Pancreas (tissue), 10 donors: ENCODE measurements at places on chromosomes 3 and 15.
A peak's percentile ranks its signal among the peaks of the same experiment; 100 is the strongest.

GRCh38 chr3:101972430-101973162 is 123.3 kb downstream of the NFKBIZ start:
- H3K4me1 ChIP-seq: no peaks in the 10 kb centered on the region
- H3K36me3 ChIP-seq: no peaks in the 10 kb centered on the region
- H3K4me3 ChIP-seq: no peak overlapping the region
- H3K27me3 ChIP-seq: no peaks in the 10 kb centered on the region

- H3K36me3 ChIP-seq: no peaks in the 10 kb centered on the region
- H3K27ac ChIP-seq: no peak overlapping the region
- H3K27me3 ChIP-seq: no peaks in the 10 kb centered on the region
- DNase-seq: no peak
- H3K4me3 ChIP-seq: no peak overlapping the region
Measured at GRCh38 chr3:3081381-3082233, 28.6 kb downstream of the IL5RA start.

- no peaks in the 10 kb centered on the region for H3K4me1 ChIP-seq
- no peak overlapping the region for H3K4me3 ChIP-seq
- H3K27ac ChIP-seq: no peak overlapping the region
- no peaks in the 10 kb centered on the region for H3K36me3 ChIP-seq
- no peaks in the 10 kb centered on the region for H3K27me3 ChIP-seq
Measured at GRCh38 chr3:14518893-14519292, 21.2 kb downstream of the GRIP2 start.

- H3K27me3 ChIP-seq: no peaks in the 10 kb centered on the region
- H3K27ac ChIP-seq: no peak overlapping the region
- H3K36me3 ChIP-seq: no peaks in the 10 kb centered on the region
- H3K4me3 ChIP-seq: no peak overlapping the region
- no peak for DNase-seq
Measured at GRCh38 chr3:101828691-101829436, 20.4 kb upstream of the NFKBIZ start.

DNA sequence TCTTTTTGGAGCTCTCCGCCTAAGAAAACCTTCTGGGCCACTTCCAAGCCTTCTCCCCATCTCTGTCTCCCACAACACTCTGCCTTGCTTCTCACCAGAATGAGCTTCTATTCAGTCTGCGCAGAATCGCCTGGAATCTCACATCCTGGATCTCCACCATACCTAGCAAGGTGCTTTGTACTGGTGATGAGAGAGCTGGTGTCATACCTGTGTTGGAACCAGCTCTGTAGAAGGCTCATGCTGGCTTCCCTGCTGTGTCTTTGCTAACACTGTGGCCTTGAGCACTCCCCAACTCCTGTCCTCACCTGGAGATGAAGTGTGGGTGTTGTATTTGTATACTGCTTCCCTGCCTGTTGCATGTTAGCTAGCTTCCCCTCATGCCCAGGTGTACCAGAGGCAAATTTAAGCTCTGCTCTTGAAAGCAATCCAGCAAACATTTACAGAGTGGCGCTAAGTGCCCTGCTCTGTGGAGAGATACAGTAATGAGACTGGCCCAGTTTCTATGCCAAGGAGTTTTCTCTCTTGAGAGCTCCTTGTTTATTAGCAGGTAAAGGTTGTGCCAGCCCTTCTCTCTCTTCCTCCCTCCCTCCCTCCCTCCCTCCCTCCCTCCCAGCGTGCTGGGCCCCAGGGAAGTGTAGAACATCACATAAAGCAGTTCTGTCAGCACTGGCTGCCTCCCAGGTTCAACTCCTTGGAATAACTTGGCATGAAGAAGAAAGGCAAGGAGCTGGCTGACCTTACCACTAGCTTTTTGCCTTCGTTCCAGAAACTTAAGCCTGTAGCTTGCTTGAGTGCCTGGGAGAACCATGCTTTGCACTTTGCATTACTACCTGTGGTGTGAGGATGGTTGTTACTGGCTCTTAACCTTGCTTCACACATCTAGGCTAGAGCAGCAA is 54.9 kb downstream of the TRIM71 start:
- no peak overlapping the region for H3K4me3 ChIP-seq
- no peak for DNase-seq
- no peaks in the 10 kb centered on the region for H3K4me1 ChIP-seq
- no peaks in the 10 kb centered on the region for H3K36me3 ChIP-seq

DNA sequence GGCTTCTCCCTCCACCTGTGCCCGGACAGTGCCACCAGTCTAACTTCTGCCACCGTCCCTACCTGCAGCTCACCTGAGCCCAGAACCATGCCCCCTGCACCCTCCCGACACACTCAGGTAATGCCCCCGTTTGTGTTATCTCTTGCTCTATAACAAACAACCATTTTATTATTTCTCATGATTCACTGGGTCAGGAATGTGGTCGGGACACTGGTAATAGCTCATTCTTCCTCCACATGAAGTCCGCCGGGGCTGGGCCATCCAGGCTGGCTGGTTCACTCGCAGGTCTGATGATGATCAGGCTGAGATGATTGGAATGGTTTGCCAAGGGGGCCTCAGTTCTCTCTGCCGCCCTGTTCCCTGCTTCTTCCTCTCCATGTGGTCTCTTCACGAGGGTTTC is 20.3 kb upstream of the NR2E3 start:
- no peaks in the 10 kb centered on the region for H3K36me3 ChIP-seq
- peak; percentile 37 for DNase-seq
- no peak overlapping the region for H3K4me3 ChIP-seq
- H3K4me1 ChIP-seq: no peaks in the 10 kb centered on the region

- DNase-seq: no peak
- no peaks in the 10 kb centered on the region for H3K4me1 ChIP-seq
- H3K27me3 ChIP-seq: no peaks in the 10 kb centered on the region
- no peak overlapping the region for H3K4me3 ChIP-seq
- H3K36me3 ChIP-seq: no peaks in the 10 kb centered on the region
- no peak overlapping the region for H3K27ac ChIP-seq
Measured at GRCh38 chr3:152195206-152195605, 73.5 kb upstream of the MBNL1 start.

DNA sequence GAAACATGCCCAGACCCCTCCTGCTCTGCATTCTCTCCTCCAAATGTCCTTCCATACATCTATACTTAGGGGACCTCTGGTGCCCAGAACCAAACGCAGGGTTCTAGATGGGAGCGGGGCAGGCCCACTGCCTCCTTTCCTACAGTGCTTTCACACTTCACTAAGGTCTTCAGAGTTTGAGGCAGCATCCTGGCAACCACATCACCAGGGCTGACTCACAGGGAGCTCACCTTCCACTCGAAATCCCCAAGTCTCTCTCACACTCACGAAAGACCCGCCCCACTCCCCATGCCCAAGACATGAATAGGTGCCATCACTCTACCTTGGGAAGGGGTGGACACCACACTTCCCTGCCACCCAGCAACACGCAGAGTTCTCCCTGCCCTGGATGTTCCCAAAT is 18.9 kb downstream of the HOMER2 start:
- H3K36me3 ChIP-seq: no peaks in the 10 kb centered on the region
- peak overlapping the region; percentile 81 for H3K27ac ChIP-seq
- no peak for DNase-seq

DNA sequence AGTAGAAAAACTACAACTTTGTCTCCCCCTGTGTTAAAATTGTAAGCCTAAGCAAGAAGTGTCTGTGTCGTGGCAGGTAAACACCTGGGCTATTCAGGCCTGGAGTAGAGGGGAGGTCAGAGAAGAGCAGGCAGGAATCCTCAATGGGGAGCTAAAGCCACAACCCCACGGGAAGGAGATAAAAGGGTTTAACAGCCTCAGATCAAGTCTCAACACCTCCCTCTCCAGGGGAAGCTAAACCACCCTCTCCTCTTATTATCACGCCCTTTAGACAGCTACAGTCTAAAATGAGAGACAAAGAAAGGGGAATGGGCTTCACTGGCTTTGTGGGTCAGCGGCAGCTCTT is 11.6 kb downstream of the ETV5 start:
- H3K27me3 ChIP-seq: no peaks in the 10 kb centered on the region
- H3K4me3 ChIP-seq: peak overlapping the region; percentile 43
- DNase-seq: no peak

DNA sequence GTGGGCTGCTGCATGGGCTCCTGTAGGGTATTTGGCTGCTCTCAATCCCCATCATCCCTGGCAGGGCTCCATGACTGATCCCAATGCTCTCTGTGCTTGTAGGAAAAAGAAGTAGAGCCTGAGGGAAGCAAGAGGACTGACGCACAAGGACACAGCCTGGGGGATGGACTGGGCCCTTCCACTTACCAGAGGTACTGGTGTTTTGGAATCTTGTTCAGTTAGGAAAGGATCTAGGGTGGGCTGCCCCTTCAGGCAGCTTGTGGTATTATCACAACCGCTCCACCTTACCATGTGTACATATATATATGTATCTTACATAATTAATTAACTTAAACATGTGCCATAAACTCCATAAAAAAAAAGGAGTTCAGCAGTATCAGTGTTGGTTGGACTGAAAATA is 1.3 kb downstream of the SLC28A2 start:
- H3K4me1 ChIP-seq: peaks cover 7% of the 10 kb centered on the region
- H3K36me3 ChIP-seq: no peaks in the 10 kb centered on the region
- no peaks in the 10 kb centered on the region for H3K27me3 ChIP-seq
- H3K27ac ChIP-seq: no peak overlapping the region
- DNase-seq: no peak
- H3K4me3 ChIP-seq: no peak overlapping the region

DNA sequence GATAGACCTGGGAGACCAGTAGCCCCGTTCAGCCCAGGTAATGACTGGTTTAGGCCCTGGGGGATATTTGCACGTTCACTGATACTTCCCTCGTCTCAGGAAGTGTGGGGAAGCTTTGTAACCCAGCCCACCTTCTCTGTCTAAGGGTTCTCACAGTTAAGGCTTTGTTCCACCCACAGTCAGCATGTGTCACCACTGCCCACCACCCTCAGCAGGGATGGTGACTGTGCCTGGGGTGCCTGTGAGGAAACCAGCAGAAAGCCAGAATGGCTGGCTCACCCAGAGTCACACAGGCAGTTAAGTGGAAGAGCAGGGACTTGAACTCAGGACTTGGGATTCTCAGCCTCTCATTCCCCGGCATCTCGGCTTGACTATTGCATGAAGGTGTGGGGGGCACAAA is 5.2 kb downstream of the KBTBD13 start:
- H3K27ac ChIP-seq: no peak overlapping the region
- no peaks in the 10 kb centered on the region for H3K27me3 ChIP-seq
- H3K4me1 ChIP-seq: no peaks in the 10 kb centered on the region
- H3K4me3 ChIP-seq: no peak overlapping the region
